ENCODE measurements at places on chromosomes 16 and 17. TPM values are rescaled to one million over a fixed set of nuclear protein-coding genes. Genes with fewer than 3 reads are reported as not detected.
A peak's percentile ranks its signal among the peaks of the same experiment; 100 is the strongest.

GRCh38 chr16:8818504-8819270, 21.0 kb downstream of the PMM2 start:
- no peak for DNase-seq

DNA sequence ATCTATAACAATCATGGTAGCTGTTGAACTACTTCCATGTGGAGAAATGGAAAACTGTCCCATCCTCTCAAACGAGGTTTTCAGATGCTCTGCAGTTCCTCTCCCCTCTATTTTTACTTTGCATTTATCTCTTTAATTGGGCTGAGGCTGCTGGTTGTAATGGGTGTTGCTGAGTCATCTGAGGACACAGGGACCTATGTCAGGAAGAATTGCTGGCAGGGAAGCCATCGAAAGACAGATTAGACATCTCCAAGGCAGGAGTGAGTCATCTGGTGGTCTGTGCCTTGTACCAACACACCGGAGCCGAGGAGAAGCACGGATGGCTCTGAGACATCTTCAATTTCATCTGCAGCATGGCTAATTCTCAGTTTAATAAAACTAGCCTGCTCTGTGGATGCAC, 394.5 kb downstream of the GRIN2A start:
- DNase-seq: no peak

GRCh38 chr16:50683689-50684374, 2.7 kb upstream of the SNX20 start:
- peak; percentile 46 for DNase-seq

DNA sequence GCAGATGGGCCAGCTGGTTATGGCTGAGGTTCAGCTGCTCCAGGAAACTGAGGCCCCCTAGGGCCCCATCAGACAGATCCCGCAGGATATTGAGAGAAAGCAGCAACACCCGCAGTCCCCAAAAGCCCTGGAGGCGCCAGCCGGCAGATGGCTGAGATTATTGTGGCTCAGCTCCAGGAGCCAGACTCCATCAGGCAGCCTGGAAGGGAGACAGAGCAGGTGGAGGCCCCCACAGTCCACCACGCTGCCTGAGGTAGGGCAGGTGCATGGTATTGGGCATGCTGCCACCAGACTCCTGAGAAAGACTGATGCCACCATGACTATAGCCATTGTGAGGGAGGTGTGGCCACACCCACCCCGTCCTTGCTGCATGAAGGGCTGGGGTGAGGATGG, 9.5 kb upstream of the TMEM101 start:
- no peak for DNase-seq

- DNase-seq: no peak
These were observed 547 bp upstream of the ZNF48 start for GRCh38 chr16:30394592-30395154.

GRCh38 chr17:83179374-83179773, 100.0 kb downstream of the METRNL start:
- no peak for DNase-seq

- no peak for DNase-seq
These were observed 75.8 kb downstream of the DNAH17 start for GRCh38 chr17:78501241-78502036.

The KRTAP4-2 gene
- total RNA-seq: not detected

The FGF11 gene
- 1.4 TPM for total RNA-seq
